HL-60 (cell line): ENCODE measurements at places on chromosomes 3 and 15.

DNA sequence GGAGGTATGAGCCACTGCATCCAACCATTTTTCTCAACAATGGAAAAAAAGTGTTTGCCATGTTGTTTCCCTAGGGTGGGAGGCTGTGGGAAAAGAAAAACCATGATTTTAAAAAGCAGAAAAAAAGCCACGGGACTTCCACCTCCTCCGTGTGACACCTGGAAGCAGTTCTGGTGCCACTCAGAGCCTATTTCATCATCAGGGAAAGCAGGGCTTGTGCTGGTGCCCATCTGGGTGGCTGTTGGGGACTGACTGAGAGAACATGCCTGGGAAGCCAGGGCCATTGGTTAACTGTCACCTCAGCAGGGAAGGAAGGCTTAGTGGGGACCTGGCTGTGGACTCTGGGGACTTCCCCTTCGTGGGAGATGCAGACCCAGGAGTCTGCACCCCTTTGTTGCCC, 7.3 kb downstream of the RNU5B-1 start:
- DNase-seq: no peak

GRCh38 chr15:98560338-98560737, 88.0 kb upstream of the IGF1R start:
- DNase-seq: no peak

DNA sequence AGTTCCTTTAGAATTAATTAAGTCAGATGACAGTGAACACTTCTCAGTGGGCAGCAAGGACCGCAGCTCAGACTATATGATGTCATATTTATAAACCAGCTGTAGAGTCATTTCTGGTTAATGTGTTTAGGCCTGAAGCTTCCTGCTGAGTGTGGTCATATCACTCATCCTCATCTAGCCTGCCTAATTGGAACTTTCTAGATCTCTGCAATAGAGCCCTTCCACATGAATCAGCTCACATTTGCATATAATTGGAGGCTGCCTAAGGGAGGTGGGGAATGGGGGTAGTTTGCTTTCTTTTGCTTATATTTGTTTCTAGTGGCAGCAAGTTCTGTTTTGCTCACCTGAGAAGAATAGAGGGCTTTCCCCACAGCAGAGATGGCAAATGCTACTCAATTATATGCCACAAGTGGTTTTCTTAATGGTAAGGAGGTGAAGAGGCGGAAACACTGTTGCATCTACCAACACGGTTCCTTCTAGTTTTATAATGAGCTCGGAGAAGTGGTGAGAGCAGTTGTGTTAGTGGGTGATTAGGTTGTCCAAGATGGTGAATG, 148.1 kb downstream of the KLHL25 start:
- no peak for DNase-seq

DNA sequence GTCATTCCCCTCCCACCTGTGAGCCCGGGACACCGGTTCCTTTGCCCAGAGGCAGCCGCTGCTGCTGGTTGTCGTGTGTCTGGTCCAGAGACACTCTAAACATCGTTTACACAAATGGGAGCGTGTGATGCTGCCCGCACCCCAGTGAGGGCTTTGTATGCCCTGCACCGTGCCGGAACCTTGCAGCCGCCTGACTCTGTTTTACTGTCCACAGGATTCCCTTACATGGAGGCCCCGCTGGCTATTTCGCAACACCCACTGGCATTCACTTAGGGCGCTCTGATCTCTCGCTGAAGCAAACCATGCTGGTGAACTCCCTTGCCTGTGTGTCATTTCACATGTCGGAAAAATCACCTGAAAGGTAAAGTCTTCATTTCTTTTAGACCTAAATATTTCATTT, 100.8 kb upstream of the SLC6A6 start:
- no peak for DNase-seq

- no peak for DNase-seq
Observed at GRCh38 chr3:129435367-129435766, 4.4 kb downstream of the MBD4 start.

- DNase-seq: no peak
Observed at GRCh38 chr3:51354172-51354571, 30.9 kb upstream of the MANF start.

- no peak for DNase-seq
Observed at GRCh38 chr3:52063026-52063723, 6.8 kb upstream of the DUSP7 start.

GRCh38 chr15:92818651-92819277, 81.4 kb upstream of the CHD2 start:
- DNase-seq: no peak

DNA sequence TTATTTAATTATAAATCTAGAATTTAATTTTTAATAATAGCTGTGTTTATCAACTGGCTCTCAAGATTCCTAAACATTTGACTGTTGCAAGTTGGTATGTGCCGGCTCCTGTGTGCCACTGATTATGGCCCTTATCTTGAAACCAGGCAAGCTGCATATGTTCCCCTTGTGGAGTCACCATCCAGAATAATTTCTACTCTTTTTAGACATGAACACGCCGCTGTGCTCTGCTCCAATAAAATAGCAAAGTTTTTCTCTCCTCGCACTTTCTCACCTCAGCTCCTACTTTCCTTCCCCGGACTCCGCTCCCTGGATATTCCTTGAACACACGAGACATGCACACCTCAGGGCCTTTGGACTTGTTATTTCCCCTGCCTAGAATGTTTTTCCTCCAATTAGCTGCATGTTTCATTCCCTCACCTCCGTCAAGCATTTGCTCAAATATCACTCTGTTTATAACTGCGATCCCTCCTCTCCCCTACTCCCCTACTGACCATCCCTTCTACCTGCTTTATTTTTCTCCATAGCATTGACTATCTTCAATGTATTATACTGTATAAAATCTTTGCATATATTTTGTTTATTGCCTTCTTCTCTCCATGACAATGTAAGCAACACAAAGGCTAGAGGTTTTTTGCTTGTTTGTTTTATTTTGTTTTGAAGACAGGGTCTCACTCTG, 26.1 kb upstream of the ERICH6 start:
- no peak for DNase-seq

GRCh38 chr15:49199666-49200065, 29.6 kb downstream of the GALK2 start:
- no peak for DNase-seq

- DNase-seq: no peak
Observed at GRCh38 chr15:33756961-33757360, 211.3 kb upstream of the CHRM5 start.

- DNase-seq: no peak
Observed at GRCh38 chr3:172208586-172209332, 169.4 kb downstream of the FNDC3B start.

GRCh38 chr3:100603469-100603868, 5.9 kb upstream of the ADGRG7 start:
- no peak for DNase-seq
